Stimulated activated CD4-positive, alpha-beta T cell treated with anti-CD3 and anti-CD28 coated beads, Interleukin-15, amount 100 ng/mL, for 48 hours (primary cell): ENCODE measurements at places on chromosomes 2 and 18.

- DNase-seq, result no peak
Observed at GRCh38 chr2:63438181-63438580, 150.1 kb downstream of the WDPCP start.

DNA sequence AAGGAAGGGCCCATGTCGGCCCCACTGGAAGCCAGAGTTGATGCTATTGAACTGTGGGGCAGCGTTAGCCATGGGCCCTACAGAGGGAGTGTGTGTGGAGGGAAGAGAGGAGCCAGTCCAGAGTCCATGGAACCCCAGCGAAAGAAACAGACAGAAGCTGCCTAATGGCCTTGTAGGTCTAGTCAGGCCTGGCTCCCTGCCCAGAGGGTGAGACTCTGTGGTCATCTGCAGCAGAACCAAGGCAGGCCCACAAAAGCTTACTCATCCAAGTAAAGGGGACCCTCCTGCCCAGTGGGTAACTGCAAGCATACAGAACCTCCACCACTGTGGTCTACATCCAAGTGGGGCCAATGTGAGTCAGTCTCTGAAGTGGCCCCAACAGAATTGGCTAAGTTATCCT lies 439.8 kb downstream of the TGIF1 start:
- DNase-seq, result no peak

DNA sequence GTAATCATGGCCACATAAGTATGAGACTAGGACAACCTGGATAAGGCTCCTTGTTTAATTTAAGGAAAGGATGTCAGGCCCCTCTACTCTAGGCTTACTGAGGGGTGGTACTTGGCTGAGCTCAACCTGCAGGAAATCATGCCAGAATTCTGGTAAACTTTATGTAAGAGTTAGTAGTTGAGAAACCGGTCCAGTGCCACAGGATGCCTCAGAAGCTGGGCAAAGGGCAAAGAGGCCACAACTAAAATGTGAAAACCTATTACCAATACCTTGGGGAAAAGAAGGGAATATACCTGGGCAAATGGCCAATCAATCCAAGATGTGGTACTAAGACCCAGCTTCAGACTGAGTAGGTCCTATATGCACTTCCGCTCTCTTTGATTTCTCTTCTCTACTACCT lies 86.7 kb downstream of the ITSN2 start:
- no peak for DNase-seq

GRCh38 chr2:208065476-208065875 lies 40.1 kb upstream of the PLEKHM3 start:
- DNase-seq, result no peak

- DNase-seq, result no peak
Observed at GRCh38 chr2:26237868-26238267, 6.6 kb downstream of the HADHA start.

- no peak for DNase-seq
Observed at GRCh38 chr2:67841711-67842110, 221.1 kb downstream of the C1D start.

DNA sequence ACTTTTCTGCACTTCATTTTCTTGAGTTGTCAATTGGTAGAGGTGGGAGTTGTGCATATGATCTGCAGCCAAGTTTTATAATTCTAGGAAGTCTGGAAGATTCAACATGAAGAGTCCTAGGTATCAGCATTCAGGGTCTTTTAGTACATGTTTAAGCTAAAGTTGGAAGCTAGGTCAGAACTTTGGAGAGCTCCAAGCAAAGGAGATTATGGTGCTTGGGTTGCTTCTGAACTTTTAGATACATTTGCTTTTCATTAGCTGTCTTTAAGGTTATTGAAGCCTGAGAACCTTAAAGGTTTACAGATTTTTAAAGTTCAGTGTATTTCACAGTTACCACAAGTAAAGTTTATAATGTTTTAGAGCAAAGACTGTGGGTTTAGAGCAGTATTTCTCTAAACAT lies 85.5 kb downstream of the EPC2 start:
- DNase-seq, result no peak

GRCh38 chr2:46564811-46565241 lies 85.5 kb downstream of the TMEM247 start:
- DNase-seq, result no peak

- no peak for DNase-seq
Observed at GRCh38 chr2:173754165-173754564, 211.0 kb downstream of the SP3 start.

GRCh38 chr2:192059266-192059665 lies 135.5 kb downstream of the TMEFF2 start:
- no peak for DNase-seq

DNA sequence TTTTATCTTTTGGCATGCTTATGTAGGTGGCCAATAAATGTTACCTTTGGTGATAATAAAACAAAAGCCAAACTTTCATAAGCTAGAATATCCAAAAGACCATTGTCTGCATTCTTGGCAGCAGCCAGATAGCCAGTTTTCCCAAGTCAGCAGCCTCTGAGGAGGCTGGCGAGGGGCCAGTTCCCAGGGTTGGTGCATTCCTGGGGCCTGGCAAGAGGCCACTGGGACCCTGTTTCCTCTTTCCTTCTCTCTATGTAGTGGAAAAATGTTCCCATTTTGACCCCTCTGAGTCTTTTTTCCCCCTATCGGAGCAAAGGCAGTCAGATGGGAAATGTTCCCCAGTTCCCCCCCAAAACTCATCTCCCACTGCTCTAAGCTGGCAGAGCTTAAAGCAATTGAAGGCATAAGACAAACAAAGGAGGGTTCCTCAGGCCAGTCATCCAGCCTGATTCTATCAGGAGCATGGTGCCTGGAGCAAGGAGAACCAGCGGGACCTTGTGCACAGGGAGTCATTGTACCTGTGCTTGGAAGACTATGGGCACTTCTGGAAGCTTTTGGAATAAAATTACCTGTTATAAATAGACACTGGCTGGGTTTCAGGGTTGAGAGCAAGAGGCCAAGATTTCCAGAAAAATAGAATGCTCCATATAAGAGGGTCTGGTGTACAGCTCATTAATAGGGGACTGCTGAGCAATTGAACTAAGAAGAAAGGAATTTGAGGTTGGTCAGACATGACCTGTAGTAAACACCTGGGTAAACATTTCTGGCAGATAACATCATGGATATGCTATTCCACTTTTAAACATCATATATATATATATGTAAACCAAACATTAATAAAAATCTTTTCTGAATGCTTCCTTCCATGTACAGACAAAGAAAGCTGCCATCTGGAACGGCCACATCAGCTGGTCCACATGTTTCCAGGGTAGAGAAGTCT lies 63.4 kb downstream of the NCKAP5 start:
- no peak for DNase-seq

DNA sequence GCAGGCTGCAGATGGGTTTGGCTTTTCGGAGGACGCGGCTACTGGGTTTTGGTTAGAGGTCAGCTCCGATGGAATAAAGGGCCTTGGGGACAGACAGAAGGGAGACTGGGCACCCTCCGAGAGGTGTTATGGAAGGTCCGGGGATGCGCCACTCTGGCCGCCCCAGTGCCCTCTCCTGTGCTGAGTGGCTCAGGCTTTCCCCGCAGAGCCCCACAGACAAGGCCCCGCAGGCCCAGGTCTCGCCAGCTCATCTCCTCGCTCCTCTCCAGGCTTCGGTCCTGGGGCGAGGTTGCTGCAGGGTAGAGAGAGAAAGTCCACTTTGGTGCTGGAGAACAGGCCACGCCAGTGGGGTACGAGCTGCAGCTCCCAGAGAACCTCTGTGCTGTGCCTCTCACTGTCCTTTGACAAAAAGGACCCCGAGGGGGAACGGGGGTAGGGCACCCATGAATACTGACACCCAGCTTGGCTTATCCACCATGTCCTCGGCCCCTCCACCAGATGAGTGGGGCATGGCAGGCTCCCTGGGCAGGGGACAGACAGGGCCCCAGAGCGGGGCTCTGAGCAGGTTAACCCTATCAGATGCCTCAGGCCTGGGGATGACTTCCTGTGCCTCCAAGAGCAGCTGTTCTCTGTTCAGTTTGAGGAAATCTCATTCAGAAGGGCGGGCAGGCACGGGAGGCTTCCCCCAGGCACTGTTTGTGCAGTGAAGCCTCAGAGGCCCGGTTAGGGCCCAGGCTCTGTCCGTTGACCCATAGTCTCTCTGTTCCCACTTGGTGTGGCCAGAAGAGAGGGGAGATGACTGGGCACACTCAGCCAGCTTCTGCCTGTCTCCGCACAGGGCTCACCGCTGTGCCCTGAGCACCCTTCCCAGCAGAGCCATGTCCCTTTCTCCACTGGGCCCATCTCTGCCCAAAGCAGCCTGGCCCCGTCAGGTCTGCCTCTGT lies 15.7 kb upstream of the CNNM3 start:
- no peak for DNase-seq

DNA sequence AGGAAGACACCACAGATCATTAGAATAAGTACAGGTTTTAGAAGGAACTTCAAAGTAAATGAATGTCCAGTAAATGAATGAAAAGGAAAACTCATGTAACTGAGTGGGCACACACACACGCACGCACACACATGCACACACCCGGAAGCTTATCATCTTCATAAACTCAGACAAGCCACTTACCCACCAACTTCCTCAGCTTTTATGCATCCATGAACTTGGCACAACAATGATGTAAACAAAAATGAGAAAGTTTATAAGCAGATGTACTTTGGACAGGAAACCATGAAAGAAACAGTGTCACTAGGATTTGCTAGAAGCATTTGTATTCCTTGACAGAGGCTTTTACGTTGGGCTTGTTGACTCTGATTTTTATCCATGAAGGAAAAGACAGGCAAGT lies 23.2 kb downstream of the RNF152 start:
- no peak for DNase-seq

- DNase-seq, result no peak
Observed at GRCh38 chr2:237324837-237325236, 89.1 kb downstream of the COL6A3 start.

GRCh38 chr18:79581406-79581805 lies 98.2 kb upstream of the CTDP1 start:
- no peak for DNase-seq

- no peak for DNase-seq
Observed at GRCh38 chr2:53737091-53737490, 30.5 kb upstream of the CHAC2 start.

GRCh38 chr2:117775703-117776219 lies 38.7 kb upstream of the DDX18 start:
- no peak for DNase-seq

DNA sequence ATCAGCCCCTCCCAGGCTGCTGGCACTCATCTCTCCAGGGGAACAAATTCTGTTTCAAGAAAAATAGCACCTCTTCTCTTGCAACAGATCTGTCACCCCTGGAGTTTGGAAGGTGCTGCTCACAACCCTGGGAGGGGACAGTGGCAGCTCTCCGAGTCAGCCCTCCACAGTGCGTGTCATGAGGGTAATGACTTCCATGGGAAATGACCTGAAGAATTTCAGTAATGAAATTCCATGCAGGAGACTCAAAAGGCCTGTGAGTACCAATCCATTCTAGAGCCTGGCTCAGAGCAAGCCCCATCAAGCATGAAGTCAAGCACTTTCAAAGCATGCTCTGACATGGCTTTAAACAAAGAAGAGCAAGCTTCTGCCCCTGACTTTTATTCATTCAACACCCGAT lies 276.3 kb upstream of the PARD3B start:
- no peak for DNase-seq

GRCh38 chr2:118698564-118698963 lies 148.9 kb downstream of the EN1 start:
- DNase-seq, result no peak

GRCh38 chr2:139967665-139968064 lies 1187.5 kb upstream of the NXPH2 start:
- no peak for DNase-seq

DNA sequence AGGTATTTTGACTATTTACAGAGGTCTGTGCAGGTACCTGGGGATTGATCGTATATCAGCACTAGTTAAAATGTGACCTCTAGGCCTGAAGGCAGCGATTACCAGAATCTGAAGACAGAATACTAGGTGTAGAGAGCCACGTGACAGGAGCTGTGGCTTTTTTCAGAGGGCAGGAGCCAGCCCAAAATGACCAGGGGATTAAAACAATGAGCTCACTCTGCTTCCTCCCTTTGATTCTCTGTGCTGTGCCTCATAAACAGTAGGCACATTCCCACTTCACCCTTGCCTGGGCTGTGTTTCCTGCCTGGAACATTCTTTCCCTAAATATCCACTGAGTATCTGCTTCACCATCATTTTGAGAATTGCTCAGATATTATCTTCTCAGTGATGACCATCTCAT lies 15.2 kb downstream of the ITGAV start:
- no peak for DNase-seq

DNA sequence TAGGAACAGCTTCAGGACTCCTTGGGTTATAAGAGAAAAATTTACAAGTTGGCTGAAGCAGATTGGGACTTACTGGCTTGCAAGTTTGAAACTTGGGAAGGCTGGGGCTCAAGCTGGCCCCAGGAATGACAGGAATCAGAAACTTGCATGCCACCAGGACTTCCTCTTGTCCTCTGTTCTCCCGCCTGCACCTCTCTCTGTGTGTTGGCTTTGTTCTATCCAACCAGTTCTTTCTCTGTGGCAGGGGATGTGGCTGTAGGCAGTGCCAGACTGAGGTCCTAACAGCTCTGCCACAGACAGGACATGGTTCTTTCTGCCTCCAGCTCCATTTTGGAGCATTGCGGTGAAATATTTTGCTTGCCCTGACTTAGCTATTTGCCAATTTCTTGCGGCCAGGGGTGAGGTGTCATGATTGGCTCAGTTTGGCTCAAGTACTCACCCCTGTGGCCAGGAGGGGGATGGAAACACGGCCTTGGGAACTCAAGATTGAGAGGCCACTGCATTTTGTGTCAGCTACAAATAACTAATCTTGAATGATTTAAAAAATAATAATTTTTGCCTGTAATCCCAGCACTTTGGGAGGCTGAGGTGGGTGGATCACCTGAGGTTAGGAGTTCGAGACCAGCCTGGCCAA lies 48.9 kb downstream of the MEP1B start:
- DNase-seq, result no peak

DNA sequence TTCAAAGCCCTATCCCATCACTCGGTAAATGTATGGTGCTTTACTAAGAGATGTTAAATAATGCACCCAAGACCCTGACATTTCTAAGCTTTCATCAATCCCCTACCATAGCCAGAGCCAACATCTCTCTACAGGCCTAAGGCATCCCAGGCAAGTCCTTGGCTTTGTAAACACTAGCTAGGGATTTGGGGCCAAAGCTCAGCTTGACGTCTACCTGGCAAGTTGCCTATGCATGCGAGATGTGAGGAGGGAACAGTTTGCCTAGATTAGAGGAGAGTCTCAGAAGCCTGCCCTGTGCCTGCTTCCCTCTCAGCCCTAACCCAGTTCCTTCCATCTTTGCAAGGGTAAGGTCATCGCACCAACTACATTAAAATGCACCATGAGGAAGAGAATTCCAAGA lies 221.5 kb upstream of the NCKAP5 start:
- no peak for DNase-seq

DNA sequence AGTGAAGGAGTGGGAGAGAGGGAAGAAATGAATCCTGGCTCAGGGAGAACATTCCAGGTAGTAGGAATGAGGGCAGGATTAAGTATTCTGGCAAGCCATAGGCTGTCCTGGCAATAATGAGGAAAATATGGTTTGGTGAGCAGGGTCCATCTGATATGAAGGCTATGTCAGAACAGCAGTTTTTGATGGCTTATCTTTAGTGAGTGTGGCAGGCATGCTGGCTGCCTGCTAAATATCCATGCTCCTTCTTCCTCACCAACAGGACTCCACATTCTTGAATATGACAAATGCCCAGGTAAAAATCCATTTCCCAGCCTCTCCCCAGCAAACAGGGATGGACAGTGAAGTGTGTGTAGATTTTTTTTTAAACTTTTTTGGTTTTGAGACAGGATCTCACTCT lies 13.2 kb upstream of the CTIF start:
- DNase-seq, result no peak
